ENCODE measurements at places on chromosomes 2 and 18.
A peak's percentile ranks its signal among the peaks of the same experiment; 100 is the strongest.

DNA sequence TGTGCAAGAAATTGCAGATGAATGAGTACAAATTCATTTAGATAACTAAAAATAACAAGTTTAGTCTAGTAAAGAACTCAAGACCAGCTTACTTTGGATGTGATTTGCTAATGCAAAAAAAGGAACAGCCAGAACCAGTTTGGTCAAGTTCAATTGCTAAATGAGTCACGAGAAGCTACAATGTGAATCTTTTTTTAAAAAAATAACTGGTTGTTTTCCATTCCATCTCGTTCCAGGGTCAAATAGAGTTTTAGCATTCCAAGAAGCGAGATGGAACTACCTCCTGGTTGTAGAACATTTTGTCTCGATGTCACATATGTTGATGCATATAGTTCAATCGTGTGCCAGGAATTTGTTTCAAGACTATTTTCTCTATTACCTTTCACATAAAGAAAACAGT, 65.0 kb upstream of the IKZF2 start:
- no peak for DNase-seq

DNA sequence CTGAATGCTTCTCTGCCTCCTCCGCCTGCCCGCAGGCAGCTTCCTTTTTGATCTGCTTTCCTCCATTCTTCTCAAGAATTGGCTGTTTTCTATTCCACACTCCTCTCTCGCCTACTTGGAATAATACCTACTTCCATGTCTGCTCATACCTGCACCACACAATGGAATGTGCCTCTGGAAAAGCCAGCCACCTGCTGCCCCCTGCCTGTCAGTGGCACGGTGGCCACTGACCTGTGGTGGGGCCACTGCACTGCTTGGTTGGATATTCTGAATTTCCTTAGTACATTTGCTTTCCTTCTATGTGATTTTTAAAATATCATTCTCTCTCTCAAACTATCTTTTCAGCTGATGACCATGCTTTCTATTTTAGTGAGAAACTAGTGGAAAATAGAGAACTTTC, 406.9 kb downstream of the DCDC2C start:
- DNase-seq: no peak

DNA sequence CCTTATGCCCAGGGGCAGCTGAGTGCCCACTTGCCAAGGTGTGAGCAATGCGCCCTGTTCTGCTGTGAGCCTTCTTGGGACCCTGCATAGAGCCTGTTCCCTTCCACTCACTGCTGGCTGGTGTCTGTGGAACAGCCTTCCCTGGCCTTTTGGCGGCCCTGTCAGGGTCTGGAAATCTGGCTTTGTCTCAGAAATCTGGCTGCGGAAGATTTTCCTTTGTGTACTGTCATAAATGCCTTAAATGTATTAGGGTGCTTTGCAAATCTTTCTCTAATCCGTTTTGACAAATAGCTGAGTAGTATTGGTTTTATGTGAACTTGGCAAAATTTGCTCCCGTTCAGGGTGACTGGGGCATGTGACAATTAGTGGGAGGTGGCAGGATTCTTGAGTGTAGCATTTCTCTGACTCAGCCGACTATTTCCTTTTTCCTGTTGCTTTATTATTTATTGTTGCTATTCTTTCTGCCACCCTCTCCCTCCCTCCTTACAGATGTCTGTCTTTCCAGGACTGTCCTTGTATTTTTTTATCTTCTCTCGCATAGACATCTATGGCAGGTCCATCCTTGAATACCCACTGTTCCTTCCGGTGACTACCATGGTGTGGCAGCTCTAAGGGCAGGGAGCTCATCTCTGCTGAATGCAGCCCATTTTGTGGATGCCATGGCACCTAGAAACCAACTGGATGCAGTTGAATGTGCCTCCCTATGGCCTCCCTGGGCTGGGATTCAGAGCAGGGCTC, 41.8 kb downstream of the LDLRAD4 start:
- DNase-seq: peak; percentile 42

- DNase-seq: no peak
These were observed 55.7 kb upstream of the ACTR3 start for GRCh38 chr2:113834051-113834730.

DNA sequence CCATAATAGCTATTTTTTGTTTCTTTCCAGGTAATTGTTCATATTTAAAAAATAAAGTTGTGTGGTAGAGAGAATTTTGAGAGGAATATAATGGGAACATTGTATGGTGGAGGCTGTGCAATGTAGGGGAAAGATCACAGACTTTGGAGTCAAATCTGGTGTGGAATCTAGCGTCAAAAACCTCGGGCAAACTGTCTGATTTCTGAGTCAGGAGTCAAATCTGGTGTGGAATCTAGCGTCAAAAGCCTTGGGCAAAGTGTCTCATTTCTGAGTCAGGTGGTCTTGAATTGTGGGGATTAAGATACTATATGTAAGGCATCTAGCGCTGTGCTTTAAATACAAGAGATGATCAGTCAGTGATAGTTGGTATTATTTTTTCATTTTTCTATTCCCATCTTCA, 5.1 kb downstream of the PTPN4 start:
- DNase-seq: no peak

- no peak for DNase-seq
These were observed 15.0 kb upstream of the ZNF407 start for GRCh38 chr18:74582642-74583041.

GRCh38 chr2:173286153-173286809, 68.4 kb upstream of the CDCA7 start:
- DNase-seq: no peak

DNA sequence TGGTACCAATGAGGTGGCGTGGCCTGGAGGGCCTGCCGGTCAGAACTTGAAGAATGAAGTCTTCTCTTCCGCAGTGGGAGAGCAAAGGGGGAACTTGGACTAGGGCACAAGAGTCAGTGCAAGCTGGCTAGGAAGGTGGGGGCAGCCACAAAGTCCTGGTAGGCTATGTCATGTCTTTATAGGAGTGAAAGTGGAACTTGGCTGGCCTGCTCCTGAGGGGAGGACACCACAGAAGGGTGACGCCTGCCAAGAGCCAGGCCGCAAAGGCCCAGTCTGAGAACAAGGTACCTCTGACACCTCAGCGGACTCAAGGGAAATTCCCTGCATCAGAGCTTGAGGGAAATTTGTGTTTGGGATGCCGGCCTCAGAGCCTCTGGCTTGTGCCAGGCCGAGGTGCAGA, 32.2 kb upstream of the MAP3K20 start:
- DNase-seq: no peak

All from activated CD8-positive, alpha-beta memory T cell treated with anti-CD3 and anti-CD28 coated beads for 24 hours (primary cell).